ENCODE measurements at places on chromosomes 5 and 9.

DNA sequence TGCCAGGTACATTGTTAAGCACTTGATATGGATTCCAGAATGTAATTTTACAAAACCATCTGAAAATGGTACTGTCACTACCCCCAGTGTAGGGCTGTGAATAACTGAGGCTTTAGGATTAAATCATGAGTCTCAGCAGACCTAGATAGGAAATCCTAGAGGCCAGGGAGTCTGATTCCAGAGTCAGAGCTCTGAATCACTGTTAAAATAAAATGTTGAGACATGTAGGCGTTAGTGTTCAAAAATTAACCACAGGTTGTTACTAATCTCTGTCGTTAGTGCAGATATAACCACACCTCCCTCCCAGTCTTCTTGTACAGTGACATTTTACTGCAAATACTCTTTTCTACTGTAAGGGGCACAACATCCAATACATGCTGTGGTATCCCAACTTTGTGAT, 1828.8 kb downstream of the MAT2B start:
- no peak for DNase-seq

- DNase-seq, result no peak
Measured at GRCh38 chr5:15573590-15573989, 73.6 kb downstream of the FBXL7 start.

- no peak for DNase-seq
Measured at GRCh38 chr9:95854386-95855020, 21.0 kb upstream of the ERCC6L2 start.

DNA sequence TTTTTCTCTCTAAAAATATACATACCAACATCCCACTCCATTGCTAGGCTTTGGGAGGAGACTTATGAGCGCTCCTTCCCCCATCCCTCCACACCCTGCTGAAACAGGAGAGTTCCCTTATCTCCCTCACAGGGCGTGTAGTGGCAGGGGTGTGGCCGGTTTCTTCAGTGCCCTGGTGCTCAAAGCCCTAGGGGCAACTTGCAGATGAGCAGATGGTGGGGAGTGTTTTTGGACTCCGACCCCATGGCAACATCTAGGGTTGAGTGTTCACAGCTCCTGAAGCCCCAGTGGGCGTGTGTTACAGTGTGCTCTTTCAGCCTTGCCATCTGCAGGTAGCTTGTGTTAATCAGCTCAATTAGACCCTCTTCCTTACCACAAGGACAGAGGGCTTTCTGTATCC, 409.5 kb downstream of the MAT2B start:
- DNase-seq, result no peak

DNA sequence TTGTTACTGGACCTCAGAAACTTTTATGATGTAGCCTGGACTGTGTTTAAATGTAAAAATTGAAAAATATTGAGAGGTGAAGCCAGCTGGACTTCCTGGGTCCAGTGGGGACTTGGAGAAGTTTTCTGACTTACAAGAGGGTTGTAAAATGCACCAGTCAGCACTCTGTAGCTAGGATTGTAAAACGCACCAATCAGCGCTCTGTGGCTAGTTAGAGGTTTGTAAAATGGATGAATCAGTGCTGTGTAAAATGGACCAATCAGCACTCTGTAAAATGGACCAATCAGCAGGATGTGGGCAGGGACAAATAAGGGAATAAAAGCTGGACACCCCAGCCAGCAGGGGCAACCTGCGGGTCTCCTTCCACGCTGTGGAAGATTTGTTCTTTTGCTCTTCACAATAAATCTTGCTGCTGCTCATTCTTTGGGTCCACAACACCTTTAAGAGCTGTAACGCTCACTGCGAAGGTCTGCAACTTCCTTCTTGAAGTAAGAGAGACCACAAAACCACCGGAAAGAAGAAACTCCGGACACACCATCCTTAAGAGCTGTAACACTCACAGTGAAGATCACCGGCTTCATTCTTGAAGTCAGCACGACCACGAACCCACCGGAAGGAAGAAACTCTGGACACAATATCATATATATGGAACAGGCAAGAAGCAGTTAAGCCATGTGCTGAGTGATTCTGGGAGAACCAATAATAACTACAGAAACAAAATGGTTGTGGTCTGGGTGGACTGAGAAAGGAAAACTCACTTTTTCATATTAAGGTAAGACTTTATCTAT, 201.3 kb downstream of the GABRG2 start:
- no peak for DNase-seq

All from renal pelvis (tissue), 12 donors.